ENCODE measurements at places on chromosomes 2 and 18.

DNA sequence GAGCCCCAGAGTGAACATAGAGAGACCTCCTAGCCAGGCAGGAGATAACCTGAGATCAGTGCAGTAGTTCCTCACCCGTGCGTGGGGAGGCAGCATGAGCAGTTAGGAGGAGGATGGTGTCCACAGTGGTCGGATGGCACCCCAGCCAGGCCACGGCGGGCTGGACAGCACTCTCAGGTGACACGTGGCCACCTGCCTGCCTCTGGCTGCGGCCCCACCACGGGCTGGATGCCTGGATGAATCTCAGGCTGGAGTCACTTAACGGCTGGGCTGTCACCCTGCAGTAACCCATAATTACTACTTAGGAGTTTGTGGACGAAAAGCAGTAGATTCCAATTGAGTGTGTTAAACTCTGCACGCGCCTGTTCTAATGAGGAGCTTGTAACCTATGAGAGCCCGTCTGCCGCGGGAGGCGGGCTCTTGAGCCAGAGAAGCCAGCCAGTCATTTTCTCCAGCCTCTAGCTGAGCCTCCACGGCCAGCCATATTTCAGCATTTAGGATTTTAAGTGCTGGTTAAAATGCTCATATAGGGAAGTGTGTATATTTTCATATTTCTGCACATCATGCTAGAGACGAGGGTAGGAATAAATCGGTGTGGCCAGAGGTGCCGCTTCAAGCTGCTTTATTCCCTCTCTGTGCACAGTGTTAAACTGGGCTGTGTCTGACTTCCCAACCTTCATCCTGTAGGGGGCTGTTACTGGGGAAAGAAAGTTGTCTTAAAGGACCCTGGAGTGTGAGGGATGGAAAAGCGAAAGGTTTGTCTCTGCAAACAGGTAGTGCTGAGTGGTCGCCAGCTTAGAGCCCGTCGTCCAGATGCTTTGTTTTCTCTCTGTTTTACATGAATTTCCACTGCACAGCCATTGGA lies 144.0 kb downstream of the GLI2 start:
- DNase-seq, result no peak

GRCh38 chr18:22688877-22689496 lies 244.1 kb upstream of the RBBP8 start:
- no peak for DNase-seq

DNA sequence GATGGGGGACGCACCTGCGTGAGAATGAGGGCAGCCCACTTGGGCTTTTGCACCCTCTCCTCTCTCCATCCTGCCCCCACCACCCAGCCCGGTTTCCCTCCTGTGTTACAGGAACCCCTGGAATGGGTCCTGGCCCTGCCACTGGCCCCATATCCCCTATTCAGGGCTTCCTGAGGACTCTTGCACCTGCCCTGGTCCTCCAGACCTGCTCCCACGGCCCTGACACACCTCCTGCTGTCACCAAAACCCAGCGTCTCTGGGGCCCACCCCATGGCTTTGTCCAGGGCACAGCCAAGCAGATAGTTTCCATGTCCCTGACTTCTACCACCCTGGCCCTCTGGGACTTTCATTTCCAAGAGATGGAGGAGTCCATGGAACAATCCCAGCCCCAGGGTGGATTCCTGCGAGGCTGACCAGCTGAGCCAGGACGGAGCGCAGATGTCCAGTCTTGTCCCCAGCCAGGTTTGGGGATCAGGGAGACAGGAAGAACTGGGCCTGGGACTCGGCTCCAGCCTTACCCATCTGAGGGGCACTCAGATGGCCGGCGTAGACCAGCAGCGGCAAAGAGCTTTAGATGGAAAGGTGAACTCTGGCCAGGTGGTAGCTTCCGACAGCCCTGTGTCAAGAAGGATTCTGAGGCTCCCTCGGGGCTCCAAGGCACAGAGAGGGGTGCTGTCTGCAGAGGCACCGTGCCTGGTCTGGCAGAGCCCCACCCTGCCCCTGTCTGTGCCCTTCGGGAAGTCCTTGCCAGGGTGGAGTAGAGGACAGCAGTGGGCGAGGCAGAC lies 12.0 kb downstream of the GPR35 start:
- DNase-seq, result no peak

DNA sequence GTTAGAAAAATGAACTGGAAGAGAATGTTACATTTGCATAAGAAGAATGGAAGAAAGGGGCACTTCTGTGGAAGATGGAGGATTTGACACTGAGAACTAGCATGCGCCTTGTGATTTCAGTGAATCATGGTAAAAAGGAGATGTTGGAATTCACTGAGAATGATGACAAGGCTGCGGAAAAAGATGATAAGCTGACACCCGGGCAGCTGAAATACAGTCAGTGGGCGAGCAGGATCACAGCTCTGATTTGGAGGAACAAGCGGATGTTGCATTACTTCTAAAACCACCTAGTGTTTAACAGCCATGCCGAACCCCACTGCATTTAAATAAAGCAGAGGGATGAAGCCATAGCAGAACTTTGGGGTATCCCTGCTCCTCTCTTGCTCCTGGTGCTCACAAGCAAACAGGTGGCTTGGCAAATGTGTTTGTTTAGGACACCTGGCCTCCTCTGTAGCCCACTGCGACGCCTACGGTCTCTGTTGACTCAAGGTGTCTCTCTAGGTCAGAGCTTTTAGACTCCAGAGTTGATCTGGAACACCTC lies 134.9 kb downstream of the NDUFA10 start:
- DNase-seq, result no peak

- no peak for DNase-seq
These were observed 602 bp upstream of the ADAM17 start for GRCh38 chr2:9556121-9556743.

DNA sequence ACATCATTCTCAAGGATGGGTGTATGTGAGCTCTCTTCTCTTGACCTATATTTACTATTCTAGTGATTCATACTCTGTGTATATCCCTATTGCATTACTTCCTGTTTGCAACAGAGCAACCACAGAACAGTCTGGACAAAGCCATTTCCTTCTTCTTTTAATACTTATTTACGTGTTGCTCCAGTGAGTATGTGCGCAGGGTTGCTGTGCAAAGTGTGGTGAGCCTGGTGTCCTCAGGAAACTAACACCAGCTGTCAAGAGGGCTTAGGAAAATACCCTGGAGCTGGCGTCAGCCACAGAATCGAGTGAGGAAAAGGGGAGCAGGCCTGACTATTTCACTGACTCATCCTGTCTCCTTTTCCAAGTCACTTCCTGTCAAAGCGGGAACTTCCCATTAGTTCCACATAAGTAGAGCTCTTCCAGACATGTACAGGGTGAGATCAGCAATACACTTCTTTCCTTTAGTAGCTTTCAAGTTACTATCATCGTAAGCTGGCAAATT lies 214.1 kb upstream of the COPS8 start:
- DNase-seq, result no peak

DNA sequence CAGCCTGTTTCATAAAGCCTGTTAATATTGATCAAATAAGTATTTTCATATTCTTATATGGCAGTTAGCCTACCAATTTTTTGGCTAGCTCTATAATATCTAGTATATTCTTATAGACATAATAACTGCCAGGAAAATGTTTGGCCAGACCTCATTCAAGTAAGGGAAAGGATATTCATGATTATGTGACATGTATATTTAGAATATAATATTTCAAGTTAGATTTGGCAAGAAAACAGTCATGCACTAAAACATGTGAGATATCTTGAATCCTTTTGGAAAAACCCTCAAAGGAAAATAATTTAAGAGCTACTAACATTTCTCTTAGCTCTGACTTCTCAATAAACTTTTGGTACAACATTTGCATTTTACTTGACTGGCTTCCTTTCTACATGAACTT lies 694.1 kb downstream of the PLCL1 start:
- no peak for DNase-seq

All from stimulated activated CD4-positive, alpha-beta T cell treated with anti-CD3 and anti-CD28 coated beads, Interleukin-1b, Interleukin-23, amount 100 ng/mL, for 24 hours (primary cell).